ENCODE measurements at places on chromosomes 7 and 10. TPM values are rescaled to one million over a fixed set of nuclear protein-coding genes. Genes with fewer than 3 reads are reported as not detected.

DNA sequence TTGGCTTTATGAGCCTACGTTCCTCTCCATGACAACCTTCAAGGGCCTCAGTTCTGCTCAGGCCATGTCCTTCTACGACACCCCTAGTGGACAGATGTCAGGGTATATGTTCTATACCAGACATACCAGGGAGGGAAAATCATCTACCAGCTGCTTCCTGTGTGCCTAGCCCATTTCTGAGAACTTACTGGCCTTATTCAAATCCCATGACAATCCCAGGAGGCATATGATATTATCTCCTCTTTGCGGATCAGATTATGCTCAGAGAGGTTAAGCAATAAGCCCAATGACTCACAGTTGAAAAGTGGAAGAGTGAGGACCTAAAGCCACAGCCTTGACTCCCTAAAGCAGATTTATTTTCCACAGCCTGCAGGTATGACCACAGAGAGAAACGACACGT lies 139.3 kb downstream of the GLI3 start:
- no peak for DNase-seq

DNA sequence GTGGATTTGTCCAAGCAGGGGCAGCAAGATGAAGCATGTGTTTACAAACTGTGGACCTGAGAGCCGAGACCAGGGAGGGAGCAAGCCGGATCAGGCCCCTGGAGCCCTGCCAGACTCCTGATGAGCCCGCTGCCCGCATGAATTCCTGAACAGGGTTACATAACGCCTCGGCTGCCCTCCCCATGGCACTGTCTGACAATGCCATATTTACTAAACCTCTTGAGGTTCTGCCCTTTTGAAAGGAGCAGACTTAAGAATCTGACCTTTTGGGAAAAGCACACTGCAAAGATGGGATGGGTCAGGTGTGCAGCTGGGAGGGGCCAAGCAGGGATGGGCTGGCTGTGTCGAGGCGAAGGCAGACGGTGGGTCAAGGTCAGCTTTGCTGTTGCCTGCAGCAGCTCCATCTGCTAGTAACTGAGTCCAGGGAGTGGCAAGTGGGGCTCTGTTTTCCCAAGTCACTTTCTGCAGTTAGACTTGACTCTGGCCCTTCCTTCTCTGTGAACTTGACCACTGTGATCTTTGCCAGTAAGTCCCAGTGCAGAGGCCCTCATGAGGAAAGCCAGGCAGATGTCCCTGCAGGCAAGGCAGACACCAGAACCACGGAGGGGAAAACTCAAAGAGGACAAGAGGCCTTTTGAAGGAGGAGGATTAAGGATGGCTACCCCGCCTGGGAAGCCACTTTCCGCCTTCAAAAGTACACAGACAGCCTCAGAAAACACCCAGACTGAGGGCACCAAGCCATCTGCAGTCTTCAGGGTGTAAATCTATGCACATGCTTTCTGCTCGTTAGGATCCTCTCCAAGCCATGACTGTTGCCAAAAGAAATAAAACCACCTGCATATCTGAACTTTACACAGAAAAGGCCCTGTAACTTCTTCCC lies 175.8 kb downstream of the TNS3 start:
- DNase-seq = peak; percentile 49

- no peak for DNase-seq
These were observed 260.8 kb upstream of the MKI67 start for GRCh38 chr10:128386816-128387604.

DNA sequence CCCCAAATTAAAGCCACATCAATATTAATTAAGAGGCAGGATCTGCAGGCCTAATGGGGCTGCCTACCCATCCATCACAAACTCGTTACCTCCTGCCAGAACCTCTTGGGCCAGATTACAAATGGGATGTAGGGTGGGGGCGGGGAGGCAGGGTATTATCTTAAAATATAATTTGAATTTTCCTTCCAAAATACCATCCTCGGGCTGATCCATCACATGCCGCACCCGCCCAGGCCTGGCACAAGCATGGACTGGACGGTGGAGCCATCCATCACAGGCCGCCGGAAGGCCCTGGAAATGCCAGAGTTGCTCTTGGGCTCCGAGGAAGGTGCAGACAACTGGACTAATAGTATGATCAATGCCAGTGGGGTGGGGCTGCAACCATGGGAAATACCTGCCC lies 212.8 kb downstream of the GRID1 start:
- DNase-seq = no peak

The GOLGA7B gene
- total RNA-seq = 0.50 TPM

DNA sequence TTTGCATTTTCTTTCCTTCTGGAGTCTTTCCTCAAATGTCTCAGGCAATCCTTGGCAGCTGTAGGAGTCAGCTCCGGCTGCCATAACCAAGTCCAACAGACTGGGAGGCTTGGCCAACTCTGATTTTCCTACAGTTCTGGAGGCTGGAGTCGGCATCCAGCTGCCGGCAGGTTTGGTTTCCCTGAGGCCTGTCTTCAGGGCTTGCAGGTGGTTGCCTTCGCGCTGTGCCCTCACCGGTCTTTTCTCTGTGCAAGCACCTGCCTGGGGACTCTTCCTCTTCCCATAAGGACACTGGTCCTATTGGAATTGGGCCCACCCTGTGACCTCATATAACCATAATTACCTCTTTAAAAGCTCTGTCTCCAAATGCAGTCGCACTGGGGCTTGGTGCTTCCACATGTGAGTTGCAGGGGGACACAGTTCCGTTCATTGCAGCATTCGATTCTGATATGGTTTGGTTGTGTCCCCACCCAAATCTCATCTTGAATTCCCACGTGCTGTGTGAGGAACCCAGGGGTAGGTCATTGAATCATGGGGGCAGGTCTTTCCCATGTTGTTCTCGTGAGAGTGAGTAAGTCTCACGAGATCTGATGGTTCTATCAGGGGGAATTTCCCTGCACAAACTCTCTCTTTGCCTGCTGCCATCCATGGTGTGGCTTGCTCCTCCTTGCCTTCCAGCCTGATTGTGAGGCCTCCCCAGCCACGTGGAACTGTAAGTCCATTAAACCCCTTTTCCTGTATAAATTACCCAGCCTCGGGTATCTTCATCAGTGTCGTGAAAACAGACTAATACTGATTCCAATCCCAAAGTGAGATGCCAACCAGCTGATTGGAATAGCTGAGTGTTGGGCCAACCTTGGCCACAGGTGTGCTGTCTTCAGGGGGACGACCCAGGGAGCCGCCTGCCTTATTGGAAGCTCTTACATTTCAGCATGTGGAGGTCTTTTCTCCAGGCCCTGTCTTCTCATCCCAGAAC lies 7.9 kb downstream of the GALNTL5 start:
- no peak for DNase-seq

- DNase-seq = no peak
These were observed 130.5 kb downstream of the CPED1 start for GRCh38 chr7:121119047-121119446.

- DNase-seq = no peak
These were observed 9.9 kb downstream of the IQCE start for GRCh38 chr7:2568521-2569223.

- no peak for DNase-seq
These were observed 9.1 kb upstream of the AEBP1 start for GRCh38 chr7:44094883-44095592.

DNA sequence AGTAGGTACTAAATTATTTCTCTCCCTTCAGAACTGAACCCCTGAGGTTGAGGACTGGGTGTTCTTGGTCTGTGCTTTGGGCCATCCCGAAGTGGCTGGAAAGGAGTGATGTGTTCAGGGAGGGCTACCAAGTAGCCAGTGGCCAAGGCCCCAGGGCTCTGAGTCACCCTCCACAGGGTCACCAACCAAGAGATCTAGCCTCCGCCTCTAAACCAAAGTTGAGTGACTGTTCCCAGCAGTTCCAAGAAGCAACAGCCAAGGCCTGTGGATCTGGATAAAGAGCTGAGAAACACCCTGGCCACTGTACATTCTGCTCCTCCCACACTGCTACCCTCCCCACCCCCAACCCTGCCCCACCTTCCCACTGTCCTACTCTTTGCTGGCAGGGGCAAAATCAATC lies 35.5 kb upstream of the KCNMA1 start:
- no peak for DNase-seq

DNA sequence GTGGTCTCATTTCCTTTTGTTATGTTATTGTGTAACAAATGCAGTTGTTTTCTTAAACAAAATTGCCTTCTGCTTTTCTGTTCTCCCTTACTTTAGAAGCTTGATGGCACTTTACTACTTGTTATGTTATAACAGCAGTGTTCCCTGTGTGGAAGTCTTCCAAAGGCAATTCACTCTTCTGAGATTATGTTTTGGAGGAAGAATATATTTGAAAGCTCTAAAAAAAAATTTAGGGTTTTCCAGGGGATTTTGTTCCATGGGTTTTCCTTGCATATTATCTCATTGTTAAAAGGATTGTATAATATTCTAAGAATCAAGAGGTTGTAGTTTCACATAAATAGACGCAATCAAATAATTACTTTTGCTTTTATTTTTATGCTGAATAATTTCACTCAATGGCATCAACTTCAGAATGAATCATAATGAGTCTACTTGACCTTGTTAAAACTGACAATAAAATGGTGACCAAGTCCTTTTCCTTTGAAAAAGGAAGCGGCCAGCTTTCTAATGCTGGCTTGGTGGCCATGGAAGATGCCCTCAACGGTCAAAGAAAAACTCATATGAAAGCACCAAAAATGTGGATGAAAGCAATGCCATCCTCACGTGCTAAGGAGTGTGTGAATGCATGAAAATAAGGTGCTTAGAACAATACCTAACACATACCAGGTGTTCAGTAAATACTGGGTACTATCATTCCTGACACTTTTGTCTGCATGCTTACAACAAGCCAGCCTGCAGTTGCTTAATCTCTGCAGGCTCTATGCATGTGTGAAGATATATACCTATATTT lies 92.4 kb upstream of the KLF6 start:
- no peak for DNase-seq

The ASAH2 gene
- 1.6 TPM for total RNA-seq

- no peak for DNase-seq
These were observed 20.8 kb downstream of the VWA2 start for GRCh38 chr10:114259824-114260223.

GRCh38 chr10:9305018-9305655 lies 1250.6 kb downstream of the GATA3 start:
- no peak for DNase-seq

DNA sequence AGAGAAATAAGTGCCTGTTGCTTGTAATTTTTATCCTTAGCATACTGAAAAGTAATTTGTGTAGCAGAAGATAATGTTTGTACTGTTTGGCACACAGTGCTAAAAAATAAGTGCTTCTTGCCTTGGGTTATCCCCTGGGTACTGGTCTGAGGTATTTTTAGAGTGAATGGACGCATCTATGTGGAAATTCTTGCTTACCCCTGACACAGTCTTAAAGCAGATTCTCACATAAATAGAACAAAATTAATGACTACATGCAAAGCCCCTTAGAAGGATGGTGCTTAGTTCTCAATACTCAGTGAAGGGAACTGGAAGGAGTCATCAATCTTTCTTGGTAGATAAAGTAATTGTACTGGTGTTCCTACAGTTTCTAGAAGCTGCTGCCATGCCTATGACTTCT lies 548.6 kb downstream of the ARL4A start:
- DNase-seq = no peak

DNA sequence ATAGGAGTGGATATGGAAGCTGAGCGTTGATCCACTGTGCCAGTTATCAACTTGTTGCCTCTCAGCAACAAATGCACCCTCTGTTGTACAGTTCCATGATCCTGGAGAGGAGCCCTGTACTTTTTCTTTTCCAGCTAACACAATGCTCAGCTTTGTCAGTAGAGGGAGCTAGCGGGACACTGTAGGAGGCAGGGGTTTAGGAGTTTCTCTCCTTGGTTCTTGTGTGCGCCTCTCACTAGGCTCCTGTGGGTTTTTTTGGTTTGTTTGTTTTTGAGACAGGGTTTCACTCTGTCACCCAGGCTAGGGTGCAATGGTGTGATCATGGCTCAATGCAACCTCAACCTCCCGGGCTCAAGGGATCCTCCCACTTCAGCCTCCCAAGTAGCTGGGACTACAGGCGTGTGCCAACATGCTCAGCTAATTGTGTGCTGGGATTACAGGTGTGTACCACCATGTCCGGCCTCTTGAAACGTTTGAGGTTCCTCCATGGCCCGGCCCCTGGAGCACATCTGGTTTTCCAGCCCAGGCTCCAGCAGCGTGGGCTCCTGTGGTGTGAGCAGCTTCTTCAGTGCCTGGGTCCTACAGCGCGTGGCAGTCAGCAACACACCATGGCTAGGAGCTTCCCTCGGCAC lies 12.0 kb upstream of the MARVELD1 start:
- no peak for DNase-seq

The HMX3 gene
- total RNA-seq = 1.3 TPM
